ENCODE measurements at places on chromosomes 3 and 15.
A peak's percentile ranks its signal among the peaks of the same experiment; 100 is the strongest.

GRCh38 chr3:13301286-13301987 lies 118.7 kb downstream of the NUP210 start:
- peak; percentile 77 for DNase-seq

GRCh38 chr15:90901175-90902039 lies 1.7 kb upstream of the MAN2A2 start:
- no peak for DNase-seq

DNA sequence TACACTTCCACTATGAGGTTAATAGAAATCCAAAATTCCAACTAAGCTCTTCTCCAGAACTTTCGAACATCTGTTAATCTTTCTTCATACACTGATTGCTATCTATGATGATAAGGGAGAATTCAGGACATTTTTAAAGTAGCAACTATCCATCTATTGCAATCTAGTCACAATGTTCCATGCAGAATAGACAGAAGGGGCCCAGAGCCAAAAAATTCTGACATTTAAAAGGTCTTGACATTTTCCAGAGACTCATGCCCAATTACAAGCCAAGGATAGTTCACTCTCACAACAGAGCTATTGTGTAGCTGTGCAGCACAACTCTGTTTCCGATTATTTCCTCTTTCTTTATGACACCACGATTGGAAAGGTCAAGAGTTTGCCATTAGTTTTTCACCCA lies 999.7 kb upstream of the ALCAM start:
- peak; percentile 43 for DNase-seq

DNA sequence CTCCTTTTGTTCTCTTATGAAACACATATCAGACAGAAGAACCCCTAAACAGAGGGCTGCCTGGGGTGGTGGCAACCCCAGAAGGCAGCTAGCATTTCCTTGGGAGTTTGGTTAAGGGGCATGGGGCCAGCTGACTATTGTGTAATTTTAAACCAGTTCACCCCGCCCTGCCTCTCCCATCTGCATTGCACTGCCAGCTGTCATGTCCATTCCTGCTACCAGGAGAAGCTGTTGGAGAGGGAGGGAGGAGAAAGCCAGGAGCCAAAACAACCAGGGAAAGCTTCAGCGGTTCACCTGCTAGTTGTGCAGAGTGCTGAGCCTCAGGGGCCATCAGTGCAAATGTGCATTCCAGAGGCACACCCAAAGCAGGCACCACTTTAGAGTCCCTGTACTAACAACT lies 47.6 kb upstream of the ATP1B3 start:
- DNase-seq, result no peak

GRCh38 chr3:37223576-37223975 lies 49.2 kb upstream of the LRRFIP2 start:
- DNase-seq, result no peak

GRCh38 chr3:31213869-31214486 lies 318.7 kb upstream of the STT3B start:
- no peak for DNase-seq

DNA sequence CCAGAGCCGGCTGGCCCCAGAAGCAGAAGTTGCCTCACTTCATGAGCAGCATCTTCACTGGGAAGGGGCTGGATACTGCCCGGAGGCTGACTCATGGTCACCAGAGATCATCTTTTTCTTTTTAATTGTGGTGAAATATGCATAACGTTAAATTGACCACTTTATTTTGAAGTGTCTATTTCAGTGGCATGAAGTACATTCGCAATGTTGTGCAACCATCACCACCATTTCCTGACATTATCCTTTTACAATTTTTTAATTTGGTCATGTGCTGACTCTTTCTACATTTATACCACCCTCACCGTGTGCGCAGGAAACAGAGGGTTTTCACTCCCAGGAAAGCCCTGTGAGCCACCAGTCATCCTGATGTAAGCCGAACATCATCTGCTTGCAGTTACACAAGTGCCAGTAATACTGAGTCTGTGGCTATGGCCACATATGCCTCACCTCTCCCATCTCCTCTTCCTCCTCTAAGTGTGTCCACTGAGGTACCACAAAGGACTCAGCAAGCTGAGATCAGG lies 51.6 kb upstream of the ABHD17C start:
- DNase-seq, result no peak

DNA sequence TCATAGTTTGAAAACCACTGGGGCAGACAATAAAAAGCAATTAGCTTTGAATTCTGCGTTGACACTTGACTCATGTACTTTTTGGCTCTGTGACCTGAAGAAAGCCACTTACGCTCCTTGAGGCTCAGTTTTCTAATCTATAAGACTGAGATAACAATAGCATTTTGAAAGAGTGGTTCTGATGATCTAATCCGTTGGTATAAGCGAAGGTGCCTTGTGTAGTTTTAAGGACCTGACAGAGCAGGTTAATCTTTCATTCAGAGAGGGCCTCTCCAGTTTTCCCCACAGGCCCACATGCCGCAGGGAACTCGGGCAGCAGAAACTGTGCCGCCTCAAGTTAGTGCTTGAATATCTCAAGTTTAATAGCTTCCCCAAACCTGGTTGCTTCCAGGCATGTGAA lies 306.0 kb upstream of the GBE1 start:
- DNase-seq, result no peak

DNA sequence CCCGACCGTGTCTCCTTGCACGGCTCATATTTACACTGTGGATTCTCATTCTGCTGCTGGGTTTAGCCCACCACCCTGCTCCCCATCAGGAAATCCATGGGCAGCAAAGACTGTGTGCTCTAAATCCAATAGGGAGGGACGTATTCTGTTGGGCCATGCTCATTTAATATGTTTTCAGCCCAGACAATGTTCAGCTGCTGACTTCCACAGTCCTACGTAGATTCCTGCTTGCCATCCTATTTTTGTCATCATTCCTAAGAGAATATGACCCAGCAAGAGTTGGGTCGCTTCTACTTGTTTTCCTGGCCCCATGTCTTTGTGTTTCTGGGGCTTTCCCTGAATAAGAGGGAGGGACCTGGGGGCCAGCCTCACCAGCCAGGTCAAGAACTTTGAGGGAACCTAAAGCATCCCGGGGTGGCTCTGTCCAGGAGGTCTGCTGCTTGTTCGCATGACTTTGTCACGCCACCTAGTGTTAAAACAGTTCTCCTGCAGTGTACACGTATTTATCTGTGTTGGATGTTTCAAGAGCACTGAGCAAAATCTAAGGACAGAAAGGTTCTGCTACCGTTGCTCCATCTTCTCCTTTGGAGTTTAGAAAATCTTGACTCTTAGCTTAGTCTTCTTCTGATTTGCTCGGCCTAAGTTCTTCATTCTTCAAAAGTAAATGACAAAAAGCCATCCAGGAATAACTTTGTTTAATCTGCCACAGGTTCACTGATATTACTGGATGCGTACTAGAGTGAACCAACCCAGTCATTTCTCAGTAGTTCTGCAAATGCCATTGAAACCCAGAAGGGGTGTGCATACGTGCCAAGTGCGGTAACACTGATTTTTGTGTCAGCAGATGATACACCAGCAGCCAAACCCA lies 79.8 kb upstream of the NR2E3 start:
- DNase-seq, result peak; percentile 22

- DNase-seq, result no peak
Measured at GRCh38 chr3:193831495-193832455, 238.8 kb downstream of the OPA1 start.

- DNase-seq, result no peak
Measured at GRCh38 chr3:125634336-125634950, 39.1 kb upstream of the OSBPL11 start.

DNA sequence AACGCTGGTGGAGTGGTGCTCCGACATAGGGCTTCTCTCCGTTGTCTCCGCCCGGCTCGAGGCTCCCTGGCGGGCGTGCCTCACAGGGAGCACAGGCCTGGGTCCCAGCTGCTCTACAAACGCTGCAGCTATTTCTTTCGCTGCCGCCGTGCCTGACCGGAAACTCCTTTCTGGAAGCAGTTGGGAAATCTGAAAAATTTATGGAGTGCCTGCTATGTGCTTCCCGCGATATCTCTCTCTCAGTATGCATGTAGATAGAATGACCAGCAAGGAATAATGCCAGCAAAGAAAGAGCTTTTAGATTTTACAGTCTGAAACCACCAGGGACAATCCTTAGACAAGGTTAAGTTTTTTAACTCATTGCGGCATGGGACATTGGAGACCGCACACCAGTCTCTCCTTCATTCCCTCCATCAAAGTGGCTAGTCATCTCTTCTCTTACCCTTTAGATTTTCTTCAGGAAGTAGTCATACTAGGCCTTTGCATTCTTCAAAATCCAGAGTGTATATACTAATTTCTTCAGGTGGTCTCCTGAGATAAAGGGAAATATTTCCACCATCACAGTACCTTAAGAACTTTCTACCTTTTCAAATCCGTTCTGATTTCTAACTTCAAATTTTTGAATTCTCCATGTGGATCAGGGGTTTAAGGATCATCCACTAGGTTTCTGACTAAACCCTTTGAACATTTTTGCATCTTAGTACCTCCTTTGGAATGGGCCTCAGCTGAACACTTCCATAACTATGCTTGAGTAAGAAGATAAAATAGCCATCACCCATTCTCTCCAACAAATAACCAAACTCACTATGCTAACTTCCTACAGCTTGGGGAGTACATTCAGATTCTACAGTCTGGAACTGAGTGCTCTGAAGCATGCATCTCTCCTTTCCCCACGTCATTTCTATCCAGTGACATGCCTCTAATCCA lies 1.1 kb upstream of the NPHP3 start:
- DNase-seq, result no peak

DNA sequence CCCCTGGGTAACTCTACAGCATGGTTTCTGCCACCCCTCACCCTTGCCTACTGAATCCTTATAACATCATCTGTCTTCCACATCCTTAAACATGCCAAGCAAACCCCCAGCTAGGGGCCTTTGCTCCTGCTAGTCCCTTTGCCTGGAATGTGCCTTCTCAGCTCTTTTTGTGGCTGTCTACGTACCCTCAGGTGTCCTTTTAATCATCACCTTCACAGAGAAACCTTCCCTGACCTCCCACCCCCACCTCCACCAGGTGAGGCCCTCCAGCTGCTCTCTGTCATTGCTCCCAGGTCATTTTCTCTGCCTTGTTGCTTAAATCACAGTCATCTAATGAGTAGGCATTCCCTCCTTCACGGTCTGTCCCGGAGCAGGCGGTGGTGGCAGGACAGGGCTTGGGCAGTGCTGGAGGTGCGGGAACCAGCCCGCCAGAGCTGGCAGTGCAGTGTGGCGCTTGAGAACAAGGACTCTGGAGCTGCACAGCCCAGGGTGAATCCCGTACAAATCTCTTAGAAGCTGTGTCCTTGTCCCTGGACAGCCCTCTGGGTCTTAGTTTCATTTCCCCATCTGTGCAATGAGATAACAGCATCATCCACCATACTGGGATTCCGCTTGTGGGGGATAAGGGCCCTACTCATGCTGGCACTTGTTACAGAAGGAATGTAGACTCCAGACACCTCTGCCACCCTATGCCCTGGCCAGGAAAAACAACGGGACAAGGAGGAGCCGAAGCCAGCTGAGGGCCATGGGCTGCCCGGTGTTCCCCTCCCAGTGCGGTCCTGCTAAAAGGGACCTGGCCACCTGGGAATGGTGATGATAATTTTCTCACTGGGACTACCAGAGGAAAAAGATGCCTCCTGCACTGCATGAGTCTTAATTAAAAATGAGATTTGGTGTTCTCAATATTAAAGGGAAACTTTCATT lies 52.1 kb upstream of the IQSEC1 start:
- DNase-seq, result no peak

GRCh38 chr15:23422099-23422945 lies 24.7 kb downstream of the GOLGA6L2 start:
- no peak for DNase-seq

DNA sequence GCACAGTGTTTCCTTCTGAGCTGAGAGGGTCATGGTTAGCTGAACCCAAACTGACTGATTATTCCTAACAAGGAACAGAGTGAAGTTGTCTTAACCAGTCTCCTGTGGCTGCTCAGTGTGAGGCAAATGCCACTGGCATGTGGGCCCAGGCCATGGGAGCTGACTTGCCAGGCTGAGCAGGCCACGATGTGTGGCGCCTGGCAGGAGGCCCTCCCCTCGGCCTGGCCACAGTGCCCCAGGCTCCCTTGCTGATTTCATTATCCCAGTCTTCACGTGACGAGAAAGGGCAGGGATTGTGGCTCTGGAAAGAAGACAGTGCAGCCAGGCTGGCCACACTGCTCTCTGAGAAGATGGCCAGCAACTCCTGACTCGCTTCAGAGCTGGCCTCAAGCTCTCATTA lies 58.8 kb downstream of the SLCO2A1 start:
- DNase-seq, result no peak

DNA sequence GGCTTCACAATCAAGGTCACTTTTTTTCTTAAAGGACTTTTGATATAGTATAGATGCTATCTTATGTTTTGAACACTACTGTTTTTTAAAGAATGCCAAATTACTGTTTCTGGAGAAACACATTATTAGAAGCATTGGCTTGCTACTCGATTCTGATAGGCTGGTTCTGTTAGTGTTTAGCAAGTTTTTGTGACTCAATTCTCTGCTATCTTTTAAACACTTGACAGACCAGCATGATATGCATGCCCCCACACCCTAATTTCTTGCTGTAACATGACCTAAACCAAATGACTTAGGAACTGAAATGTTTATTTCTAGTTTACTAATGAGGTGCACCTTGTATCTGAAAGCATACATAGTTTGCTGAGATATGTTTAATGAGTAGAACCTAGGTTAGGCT lies 5.5 kb upstream of the IL20RB start:
- DNase-seq, result no peak

- no peak for DNase-seq
Measured at GRCh38 chr3:106249159-106249558, 380.3 kb upstream of the CBLB start.

GRCh38 chr3:87867001-87867400 lies 191.8 kb downstream of the CGGBP1 start:
- DNase-seq, result no peak
